ENCODE measurements at places on chromosomes 4 and X.

- no peak for DNase-seq
Measured at GRCh38 chr4:40454816-40455215, 119.7 kb downstream of the CHRNA9 start.

GRCh38 chrX:19887911-19888879, 795 bp upstream of the SH3KBP1 start:
- DNase-seq: peak; percentile 27

- no peak for DNase-seq
Measured at GRCh38 chrX:71626576-71626975, 8.3 kb upstream of the CXCR3 start.

- no peak for DNase-seq
Measured at GRCh38 chr4:184007891-184008290, 102.8 kb downstream of the STOX2 start.

DNA sequence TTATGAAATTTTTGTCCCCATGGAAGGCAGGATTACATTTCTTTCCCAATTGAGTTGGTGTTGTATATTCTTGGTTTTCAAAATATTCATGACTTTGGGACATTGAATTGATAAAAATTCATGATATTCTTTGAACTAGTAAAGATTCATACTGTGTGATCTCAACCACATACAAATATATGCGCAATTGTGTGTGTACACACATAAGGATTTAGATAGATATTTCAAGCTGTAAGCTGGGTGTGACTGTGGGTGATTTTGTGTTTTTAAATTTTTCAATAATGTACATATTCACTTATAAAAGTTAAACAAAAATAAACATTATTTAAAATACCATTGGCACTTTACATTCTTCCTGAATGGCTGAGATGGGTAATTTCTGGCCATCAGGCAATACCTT, 19.5 kb upstream of the VSIG1 start:
- DNase-seq: no peak

GRCh38 chrX:107827030-107827831, 1.6 kb downstream of the MID2 start:
- DNase-seq: no peak

GRCh38 chrX:40579900-40580536, 752 bp upstream of the ATP6AP2 start:
- DNase-seq: no peak

DNA sequence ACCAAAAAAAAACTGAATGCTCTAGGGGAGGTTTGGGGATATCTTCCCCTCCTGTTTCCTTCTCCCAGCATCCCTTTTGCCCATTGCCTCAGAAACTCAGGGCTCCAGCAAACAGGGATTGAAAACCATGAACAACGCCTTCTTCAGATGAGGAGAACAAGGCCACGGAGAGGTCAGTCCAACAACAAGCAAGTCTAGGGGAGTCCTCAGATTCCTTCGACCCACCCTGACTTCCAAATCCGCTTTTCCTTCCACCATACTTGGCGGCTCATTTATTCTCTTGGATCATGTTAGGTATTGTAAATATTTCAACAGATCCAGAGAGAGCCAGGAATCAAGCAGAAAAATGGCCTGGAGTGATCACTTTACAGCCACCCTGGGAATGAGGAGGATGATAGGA, 21.9 kb downstream of the REELD1 start:
- no peak for DNase-seq

DNA sequence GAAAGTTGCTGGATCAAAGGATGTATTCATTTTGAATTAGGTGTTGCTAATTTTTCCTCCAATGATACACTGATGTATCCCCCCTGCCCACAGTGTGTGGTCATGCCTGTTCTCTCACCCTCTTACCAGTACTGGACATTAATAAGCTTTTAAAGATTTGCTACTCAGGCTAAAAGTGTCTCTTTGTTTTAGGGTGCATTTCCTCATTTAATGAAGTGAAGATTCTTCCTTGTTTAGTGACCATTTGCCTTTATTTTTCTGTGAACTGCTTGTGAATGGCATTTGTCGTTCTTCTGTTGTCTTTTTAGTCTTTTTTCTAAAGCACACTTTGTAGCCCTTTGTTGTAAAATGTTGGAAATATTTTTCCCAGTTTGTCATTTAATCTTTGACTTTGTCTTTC, 5.0 kb downstream of the MSMO1 start:
- no peak for DNase-seq

GRCh38 chr4:141645611-141646340, 9.4 kb downstream of the IL15 start:
- DNase-seq: no peak

- no peak for DNase-seq
Measured at GRCh38 chr4:94567811-94568210, 116.1 kb downstream of the PDLIM5 start.

GRCh38 chr4:95124906-95125504, 367.2 kb downstream of the BMPR1B start:
- no peak for DNase-seq

DNA sequence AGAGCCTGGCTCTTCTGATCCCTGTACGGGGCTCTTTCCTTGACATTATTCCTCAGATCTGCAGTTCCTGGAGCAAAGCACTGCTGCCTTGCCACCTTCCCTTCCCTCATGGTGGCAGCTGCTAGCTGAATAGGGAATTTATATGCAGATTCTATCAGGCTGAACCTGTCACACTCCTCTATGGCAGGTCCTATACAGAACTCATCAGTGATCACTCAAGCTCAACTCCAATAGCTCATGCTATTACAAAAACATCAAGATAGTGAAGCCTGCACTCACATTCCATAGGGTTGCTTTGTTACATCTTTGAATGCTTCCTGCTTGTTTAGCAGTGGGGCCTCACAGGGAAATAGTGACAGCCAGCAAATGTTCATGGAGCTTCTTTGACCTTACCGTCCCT, 71.7 kb downstream of the SLC2A9 start:
- DNase-seq: no peak

DNA sequence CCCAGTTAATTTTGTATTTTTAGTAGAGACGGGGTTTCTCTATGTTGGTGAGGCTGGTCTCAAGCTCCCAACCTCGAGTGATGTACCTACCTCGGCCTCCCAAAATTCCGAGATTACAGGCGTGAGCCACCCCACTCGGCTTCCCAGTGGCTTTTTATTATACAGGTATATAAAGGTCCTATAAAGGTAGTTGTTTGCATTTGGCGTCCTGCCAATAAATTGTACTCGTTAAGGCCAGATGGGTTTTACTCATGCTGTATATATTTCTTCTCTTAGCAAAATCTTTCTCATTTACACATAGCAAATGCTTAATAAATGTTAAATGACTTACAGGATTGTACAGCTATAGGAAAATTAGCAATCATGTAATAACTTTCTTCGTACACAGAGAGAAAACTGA, 6.9 kb downstream of the SHROOM3 start:
- no peak for DNase-seq

DNA sequence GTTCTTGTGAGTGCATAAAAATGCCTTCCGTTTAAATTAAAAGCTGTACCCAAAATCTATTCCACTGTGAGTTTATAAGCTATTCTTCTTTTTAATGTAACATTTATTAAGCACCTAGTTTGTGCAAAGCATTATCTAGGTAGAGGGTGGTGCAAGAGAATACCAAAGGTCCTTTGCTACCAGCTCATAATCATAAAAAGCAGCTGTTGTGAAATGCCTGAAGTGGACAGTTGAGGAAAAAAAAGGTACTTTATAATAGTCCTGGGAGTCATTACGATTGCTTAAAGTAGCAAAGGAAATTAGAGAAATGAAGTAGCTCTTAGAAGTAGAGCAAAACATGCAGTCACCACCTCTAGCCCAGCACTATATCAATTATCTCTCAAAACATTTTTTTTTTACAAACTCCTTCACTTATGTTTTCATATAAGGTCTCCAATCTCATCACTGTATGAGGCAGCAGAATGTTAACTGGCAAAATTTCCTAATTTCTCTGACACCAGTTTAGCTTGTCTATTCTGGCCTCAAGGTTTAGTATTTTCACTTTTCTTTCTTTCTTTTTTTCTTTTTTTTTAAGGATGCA, 2.1 kb downstream of the MBNL3 start:
- DNase-seq: no peak

DNA sequence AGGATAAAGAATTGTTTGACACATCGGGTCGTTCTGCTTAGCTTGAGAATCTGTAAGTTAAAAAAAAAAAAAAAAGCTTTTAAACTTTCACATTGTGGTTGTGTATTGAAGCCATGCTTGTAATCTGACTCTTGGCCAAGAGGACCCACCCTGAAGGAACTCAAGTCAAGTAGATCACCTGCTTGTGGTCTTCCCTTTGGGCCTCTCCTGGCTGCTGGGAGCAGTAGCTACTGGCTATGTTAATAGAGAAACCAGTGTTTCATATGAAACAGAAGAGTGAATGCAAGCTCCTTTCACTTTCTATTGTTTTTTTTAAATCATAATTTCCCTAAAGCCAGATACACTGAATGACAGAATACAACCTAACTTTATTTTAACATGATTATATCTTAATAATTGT, 402.4 kb upstream of the NDST4 start:
- DNase-seq: no peak
